Germinal center (tissue), 1 donor: ENCODE measurements at places on chromosomes 1 and 21.

DNA sequence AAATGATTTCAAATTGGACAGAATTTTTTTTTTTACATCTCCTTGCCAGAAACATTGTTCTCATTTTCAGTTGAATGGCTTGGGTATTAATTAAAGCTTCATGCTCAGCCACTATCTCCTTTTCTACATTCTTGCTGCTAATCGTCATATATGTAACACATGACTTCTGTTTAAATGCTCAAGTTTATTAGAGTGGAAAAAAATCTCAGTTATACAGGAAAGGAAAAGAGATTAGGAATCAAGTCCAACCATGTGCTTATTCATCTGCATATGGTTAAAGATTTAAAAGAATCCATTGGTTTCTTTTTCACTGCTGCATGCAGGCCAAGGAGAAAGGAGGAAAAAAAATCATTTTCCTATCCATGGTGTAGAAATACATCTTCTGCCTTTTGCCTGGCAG, 47.3 kb upstream of the CNN3 start:
- no peak for DNase-seq

DNA sequence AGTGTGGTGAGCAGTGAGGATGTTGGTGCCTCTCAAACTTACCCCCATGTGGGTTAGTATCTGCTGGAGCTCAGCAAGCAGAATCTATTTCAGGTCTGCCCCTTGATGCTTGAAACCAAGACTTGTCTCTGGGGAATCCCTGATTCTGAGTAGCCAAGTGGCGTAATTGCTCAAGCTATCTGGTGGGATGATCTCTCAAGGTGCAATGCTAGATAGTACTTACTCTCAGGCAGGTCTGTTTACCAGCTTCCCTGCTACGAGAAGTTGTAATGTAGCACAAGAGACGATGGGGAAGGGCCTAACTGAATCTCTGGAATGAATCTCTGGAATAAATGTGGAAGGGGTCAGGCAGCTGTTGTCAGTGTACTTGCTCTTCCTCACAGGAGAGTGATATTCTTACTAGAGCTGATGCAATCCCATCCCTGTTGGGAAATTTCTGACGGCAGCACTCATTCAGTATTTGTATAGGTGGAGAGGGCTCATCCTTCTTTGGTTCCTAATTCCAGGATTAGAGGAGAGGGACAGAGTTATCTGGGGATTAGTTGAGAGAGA, 65.4 kb downstream of the MACF1 start:
- peak; percentile 68 for DNase-seq

DNA sequence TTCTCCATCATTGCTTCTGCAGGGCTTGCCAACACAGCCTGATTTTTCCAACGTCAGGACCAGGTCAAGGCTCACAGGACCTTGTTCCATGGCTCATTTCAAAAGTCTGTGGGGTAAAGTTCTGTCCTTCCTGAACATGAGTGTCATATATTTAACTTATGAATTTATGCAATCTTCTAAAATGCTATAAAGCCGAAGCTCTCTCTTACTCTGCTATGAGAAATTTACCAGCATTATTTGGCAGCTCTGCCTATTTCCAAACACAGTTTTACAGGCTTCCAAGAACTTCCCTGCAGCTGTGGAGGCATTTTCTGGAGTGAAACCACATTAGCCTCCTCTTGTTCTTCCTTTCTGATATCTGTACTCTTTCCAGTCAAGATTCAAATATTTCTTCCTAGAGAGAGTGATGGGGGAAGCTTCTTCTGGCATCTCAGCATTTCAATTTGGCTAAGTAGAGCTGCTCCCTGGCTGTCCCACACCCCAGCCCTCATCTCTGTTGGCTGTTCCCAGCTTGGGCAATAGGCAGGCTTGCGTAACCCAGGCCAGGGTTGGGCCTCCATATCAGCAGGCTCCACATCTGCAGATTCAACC, 15.6 kb upstream of the HMGCS2 start:
- DNase-seq, result no peak

GRCh38 chr1:93729502-93729901, 47.9 kb upstream of the BCAR3 start:
- no peak for DNase-seq

GRCh38 chr21:45316871-45317397, 29.2 kb upstream of the POFUT2 start:
- no peak for DNase-seq
